ENCODE measurements at places on chromosomes 6 and 20.

DNA sequence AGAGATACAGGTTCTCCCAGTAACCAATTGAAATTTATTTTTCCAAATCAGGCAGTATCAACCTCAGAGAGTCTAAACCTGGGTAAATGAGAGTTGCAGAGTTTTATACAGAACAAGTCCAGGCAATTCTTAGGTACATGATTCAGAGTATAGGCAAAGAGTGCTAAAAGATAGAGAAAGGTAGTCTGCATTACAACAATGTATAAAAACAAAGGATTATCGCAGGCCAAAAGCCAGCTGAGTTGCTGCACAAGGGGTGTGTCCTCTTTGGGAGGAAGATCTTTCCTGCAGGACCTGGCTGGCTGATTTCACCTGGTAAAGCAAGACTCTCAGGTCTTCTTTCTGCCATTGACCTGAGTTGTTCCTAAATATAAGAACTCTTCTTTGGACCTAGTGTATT, 48.9 kb upstream of the ECHDC1 start:
- peak overlapping the region; percentile 81 for H3K27ac ChIP-seq
- H3K4me1 ChIP-seq, result peaks cover 7% of the 10 kb centered on the region
- H3K27me3 ChIP-seq, result no peaks in the 10 kb centered on the region
- no peak overlapping the region for H3K4me3 ChIP-seq

- no peak overlapping the region for H3K27ac ChIP-seq
- H3K36me3 ChIP-seq, result no peaks in the 10 kb centered on the region
Observed at GRCh38 chr6:107314531-107314939, 144.8 kb downstream of the PDSS2 start.

DNA sequence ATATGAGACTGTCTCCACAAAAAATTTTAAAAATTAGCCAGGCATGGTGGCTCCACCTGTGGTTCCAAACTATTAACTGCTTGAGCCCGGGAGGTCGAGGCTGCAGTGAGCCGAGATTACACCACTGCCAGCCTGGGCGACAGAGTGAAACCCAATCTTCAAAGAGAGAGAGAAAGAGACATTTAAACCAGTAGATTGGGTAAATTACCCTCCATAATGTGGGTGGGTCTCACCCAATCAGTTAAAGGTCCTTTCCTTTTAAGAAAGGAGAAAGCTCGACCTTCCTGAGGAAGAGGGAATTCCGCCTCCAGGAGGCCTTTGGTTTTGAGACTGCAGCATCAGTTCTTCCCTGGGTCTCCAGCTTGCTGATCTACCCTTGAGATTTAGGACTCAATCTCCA, 25.2 kb upstream of the SCML4 start:
- no peak overlapping the region for H3K27ac ChIP-seq
- H3K36me3 ChIP-seq, result no peaks in the 10 kb centered on the region
- no peak for DNase-seq
- H3K4me1 ChIP-seq, result peaks cover 9% of the 10 kb centered on the region

DNA sequence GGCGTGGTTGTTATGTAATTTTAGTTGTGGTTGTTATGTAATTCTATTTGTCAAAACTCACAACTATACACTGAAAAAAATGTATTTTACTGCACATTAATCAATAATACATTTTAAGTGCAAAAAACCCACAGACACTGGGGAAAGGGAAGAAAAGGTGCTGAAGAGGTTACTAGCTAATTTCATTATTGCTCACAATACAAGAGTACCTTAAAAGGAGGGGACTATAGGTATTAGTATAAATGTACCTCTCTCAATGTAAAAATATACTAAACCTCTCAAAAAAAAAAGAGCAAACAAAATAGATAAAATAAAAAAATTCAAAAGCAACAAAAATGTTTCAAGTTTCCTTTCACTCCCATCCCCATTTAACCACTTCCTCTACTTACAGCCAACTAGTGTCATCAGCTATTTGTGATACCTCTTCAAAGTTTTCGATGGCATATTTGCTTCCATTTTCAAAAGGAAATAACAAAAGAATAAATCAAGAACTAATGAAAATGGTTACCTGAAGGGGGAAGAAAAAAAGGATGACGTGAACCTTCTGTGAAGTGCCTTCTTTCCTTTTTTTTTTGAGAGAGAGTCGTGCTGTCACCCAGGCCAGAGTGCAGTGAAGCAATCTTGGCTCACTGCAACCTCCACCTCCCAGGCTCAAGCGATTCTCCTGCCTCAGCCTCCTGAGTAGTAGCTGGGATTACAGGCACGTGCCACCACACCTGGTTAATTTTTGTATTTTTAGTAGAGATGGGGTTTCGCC, 30.2 kb downstream of the RANBP9 start:
- H3K27me3 ChIP-seq, result no peaks in the 10 kb centered on the region
- H3K27ac ChIP-seq, result no peak overlapping the region
- H3K4me3 ChIP-seq, result no peak overlapping the region
- no peaks in the 10 kb centered on the region for H3K36me3 ChIP-seq

DNA sequence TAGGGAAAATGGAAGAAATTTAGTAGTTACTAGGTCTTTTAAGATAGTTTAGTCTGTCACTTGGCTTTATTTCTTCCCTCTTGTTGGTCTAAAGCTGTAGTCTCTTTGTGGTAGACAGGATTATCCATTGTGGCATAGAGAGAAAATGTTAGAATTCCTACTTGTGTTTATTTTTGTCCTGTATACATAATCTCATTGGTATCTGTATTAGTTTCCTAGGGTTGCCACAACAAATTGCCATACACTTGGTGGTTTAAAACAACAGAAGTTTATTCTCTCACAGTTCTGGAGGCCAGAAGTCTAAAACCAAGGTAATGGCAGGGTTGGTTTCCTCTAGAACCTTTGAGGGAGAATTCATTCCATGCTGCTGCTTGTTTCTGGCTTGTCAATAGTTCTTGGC, 119.4 kb downstream of the ZFAND3 start:
- H3K36me3 ChIP-seq, result no peaks in the 10 kb centered on the region
- no peak overlapping the region for H3K27ac ChIP-seq
- H3K4me3 ChIP-seq, result no peak overlapping the region
- H3K4me1 ChIP-seq, result peaks cover 11% of the 10 kb centered on the region
- DNase-seq, result no peak

- DNase-seq, result no peak
- H3K4me1 ChIP-seq, result peaks cover 26% of the 10 kb centered on the region
- H3K27me3 ChIP-seq, result no peaks in the 10 kb centered on the region
- peak overlapping the region; percentile 57 for H3K4me3 ChIP-seq
- H3K36me3 ChIP-seq, result no peaks in the 10 kb centered on the region
Observed at GRCh38 chr6:10838794-10839333, 525 bp upstream of the MAK start.

GRCh38 chr6:149925974-149926777, 3.3 kb upstream of the RAET1G start:
- H3K27me3 ChIP-seq, result peaks cover 52% of the 10 kb centered on the region
- peak; percentile 24 for DNase-seq
- peak overlapping the region; percentile 60 for H3K4me3 ChIP-seq
- H3K27ac ChIP-seq, result peak overlapping the region; percentile 85
- H3K4me1 ChIP-seq, result peaks cover 46% of the 10 kb centered on the region

- no peak for DNase-seq
- H3K4me3 ChIP-seq, result peak overlapping the region; percentile 47
- H3K27me3 ChIP-seq, result peaks cover 38% of the 10 kb centered on the region
- peaks cover 25% of the 10 kb centered on the region for H3K4me1 ChIP-seq
- no peaks in the 10 kb centered on the region for H3K36me3 ChIP-seq
- peak overlapping the region; percentile 90 for H3K27ac ChIP-seq
Observed at GRCh38 chr6:1382331-1382882, 7.0 kb upstream of the FOXF2 start.

- no peaks in the 10 kb centered on the region for H3K4me1 ChIP-seq
- no peaks in the 10 kb centered on the region for H3K27me3 ChIP-seq
- H3K27ac ChIP-seq, result no peak overlapping the region
- H3K4me3 ChIP-seq, result no peak overlapping the region
Observed at GRCh38 chr20:57136734-57137133, 129.7 kb downstream of the BMP7 start.

DNA sequence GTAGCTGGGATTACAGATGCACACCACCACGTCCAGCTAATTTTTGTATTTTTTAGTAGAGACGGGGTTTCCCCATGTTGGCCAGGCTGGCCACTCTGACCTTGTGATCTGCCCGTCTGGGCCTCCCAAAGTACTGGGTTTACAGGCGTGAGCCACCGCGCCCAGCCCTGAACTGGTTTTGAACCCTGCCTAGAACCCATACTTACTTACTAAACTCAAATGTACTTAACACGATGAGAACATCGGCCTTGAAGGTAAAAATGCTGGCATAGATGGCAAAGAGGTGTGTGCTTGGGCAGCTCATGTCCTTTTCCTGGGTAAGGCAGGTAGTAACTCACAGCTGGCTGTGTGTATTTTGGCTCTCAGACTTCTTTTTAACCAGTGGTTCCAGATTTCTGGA, 3.2 kb upstream of the ARMC12 start:
- H3K36me3 ChIP-seq, result no peaks in the 10 kb centered on the region
- DNase-seq, result no peak
- H3K27me3 ChIP-seq, result no peaks in the 10 kb centered on the region
- H3K4me3 ChIP-seq, result no peak overlapping the region
- peak overlapping the region; percentile 100 for H3K27ac ChIP-seq

GRCh38 chr6:157873735-157874344, 50.8 kb downstream of the SNX9 start:
- H3K4me3 ChIP-seq, result no peak overlapping the region
- peaks cover 5% of the 10 kb centered on the region for H3K36me3 ChIP-seq
- H3K27me3 ChIP-seq, result no peaks in the 10 kb centered on the region

- H3K4me1 ChIP-seq, result no peaks in the 10 kb centered on the region
- H3K4me3 ChIP-seq, result no peak overlapping the region
- H3K27me3 ChIP-seq, result no peaks in the 10 kb centered on the region
- no peak for DNase-seq
- no peak overlapping the region for H3K27ac ChIP-seq
Observed at GRCh38 chr6:86122086-86122485, 479.4 kb upstream of the SYNCRIP start.

DNA sequence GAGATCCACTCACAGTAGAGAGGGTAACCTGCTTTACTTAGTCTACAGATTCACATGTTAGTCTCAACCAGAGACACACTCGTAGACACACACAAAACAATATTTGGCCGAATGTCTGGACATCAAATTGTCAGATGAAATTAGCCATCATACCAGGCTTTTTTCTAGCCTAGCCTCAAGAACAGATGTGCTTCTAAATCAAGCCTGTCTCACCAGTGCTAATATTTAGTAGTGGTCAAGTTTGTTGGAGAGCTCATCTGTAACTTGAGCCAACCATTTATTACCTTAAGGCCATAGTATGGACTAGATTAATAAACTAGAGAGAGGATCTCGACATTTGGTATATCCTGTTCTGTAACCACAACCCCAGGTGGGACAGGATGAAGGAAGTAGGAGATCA, 1118.8 kb upstream of the MAP3K7 start:
- H3K27ac ChIP-seq, result no peak overlapping the region
- H3K27me3 ChIP-seq, result no peaks in the 10 kb centered on the region
- H3K4me3 ChIP-seq, result no peak overlapping the region
- no peak for DNase-seq
- no peaks in the 10 kb centered on the region for H3K36me3 ChIP-seq

GRCh38 chr20:41872930-41873329, 254.8 kb upstream of the CHD6 start:
- no peaks in the 10 kb centered on the region for H3K4me1 ChIP-seq
- H3K4me3 ChIP-seq, result no peak overlapping the region
- H3K27ac ChIP-seq, result no peak overlapping the region
- H3K27me3 ChIP-seq, result peaks cover 3% of the 10 kb centered on the region

DNA sequence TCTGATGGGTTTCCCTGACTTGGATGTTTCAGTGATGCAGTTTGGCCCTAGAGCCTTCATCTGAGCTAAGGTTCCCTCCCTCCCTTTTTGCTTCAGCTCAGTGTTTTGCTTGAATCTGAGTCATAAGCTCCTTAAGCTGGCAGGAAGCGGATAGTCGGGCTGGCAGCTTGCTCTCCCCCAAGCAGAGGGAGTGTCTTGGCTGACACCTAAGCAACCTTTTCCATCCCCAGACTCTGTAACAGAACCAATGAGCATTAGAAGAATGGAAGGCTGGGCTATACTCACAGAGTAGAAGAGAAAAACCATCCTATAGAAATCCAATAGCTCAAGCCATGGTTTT, 98.3 kb downstream of the HAO1 start:
- no peaks in the 10 kb centered on the region for H3K27me3 ChIP-seq
- DNase-seq, result no peak
- no peak overlapping the region for H3K4me3 ChIP-seq

DNA sequence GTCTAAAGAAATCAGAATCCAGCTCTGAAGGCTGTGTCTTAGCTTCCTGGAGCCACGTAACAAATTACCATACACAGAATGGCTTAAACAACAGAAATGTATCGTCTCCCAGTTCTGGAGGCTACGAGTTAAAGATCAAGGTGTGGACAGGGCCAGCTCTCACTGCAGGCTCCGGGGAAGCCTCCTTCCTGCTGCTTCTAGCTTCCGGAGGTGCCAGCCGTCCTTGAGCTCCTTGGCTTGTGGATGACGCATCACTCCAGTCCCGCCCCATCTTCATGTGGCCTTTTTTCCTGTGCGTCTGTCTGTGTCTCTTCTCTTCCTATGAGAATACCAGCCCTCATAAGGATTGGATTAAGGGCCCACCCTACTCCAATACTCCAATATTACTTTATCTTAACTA, 319.1 kb upstream of the QKI start:
- no peaks in the 10 kb centered on the region for H3K36me3 ChIP-seq
- H3K4me3 ChIP-seq, result no peak overlapping the region
- no peak overlapping the region for H3K27ac ChIP-seq
- no peak for DNase-seq
- H3K27me3 ChIP-seq, result no peaks in the 10 kb centered on the region

DNA sequence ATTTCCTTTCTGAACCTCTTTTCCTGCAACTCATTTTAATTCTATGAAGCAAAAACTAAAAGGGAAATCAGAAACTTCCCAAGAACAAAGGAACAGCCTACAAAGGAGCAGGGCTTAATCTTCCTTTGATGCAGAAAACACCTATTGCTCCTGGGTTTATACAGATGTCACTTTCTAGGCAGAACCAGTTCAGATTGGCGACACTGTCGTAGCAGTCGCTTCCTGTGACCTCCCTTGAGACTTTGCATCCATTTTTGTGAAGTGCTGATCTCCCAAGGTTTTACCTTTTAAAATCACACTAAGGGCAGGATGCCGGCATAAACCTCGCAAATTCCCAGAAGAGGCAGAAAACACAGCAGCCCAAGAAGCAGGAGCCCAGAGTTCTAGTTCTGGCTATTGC, 40.1 kb downstream of the JAG1 start:
- peak overlapping the region; percentile 82 for H3K27ac ChIP-seq
- DNase-seq, result no peak
- peaks cover 99% of the 10 kb centered on the region for H3K4me1 ChIP-seq

DNA sequence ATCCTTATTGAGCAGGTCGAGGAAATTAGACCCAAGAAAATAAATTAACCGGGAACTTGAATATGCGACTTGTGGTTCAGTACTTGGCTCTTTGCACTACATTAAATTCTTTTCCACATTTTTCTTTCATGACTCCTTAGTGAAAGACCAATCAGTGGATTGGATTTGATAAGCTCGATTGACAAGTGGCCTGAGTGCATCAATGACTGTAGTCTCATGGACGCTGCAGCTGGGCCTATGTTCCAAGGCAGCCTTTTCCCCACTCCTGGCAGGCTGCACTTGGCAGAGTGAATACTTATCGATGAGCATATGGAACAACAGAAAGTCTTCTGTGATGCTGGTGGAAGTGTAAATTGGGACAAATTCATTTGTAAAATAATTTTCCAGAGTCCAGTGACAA, 210.8 kb upstream of the EXOC2 start:
- H3K27ac ChIP-seq, result no peak overlapping the region
- DNase-seq, result no peak
- H3K4me1 ChIP-seq, result peaks cover 4% of the 10 kb centered on the region
- H3K36me3 ChIP-seq, result no peaks in the 10 kb centered on the region

- no peaks in the 10 kb centered on the region for H3K36me3 ChIP-seq
- H3K27ac ChIP-seq, result no peak overlapping the region
- no peaks in the 10 kb centered on the region for H3K4me1 ChIP-seq
Observed at GRCh38 chr6:90144928-90145555, 151.6 kb downstream of the BACH2 start.

GRCh38 chr20:63461104-63461763, 11.2 kb downstream of the KCNQ2 start:
- H3K27me3 ChIP-seq, result no peaks in the 10 kb centered on the region
- H3K4me1 ChIP-seq, result peaks cover 11% of the 10 kb centered on the region
- no peak overlapping the region for H3K27ac ChIP-seq
- H3K4me3 ChIP-seq, result no peak overlapping the region

All from esophagus squamous epithelium (tissue), 5 donors.